BE2C (cell line): ENCODE measurements at places on chromosomes 6 and 20.

- no peak for DNase-seq
Observed at GRCh38 chr6:53066874-53067706, 1.9 kb downstream of the FBXO9 start.

DNA sequence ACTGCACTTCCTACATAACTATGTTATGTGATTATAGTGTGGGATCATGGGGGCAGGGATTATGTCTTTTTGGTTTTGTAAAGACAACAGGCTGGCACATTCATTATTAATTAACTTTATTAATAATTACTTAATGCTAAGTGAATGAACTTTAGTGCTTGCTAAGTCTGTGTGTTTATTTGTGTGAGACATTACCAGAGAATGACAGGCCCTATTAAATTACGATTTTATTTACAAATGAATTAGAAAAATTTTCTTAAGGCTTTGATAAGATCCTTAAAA lies 100.9 kb downstream of the CD83 start:
- DNase-seq, result no peak

DNA sequence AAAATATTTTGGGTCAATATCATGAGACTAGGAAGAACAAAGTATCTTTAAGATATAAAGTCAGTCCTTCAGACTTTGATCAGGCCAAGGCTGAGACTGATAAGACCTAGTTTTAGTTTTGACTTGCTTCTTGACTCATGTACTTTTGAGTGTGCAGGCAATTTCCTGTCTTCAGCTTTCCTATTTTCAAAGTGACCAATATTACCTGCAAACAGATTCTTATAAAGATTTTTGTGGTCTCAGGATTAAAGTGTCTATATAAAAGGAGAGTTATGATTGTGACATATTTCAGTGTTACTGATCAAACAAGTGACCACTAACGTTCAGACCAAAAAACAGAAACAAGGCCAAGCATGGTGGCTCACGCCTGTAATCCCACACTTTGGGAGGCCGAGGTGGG lies 36.0 kb upstream of the AKIRIN2 start:
- no peak for DNase-seq

DNA sequence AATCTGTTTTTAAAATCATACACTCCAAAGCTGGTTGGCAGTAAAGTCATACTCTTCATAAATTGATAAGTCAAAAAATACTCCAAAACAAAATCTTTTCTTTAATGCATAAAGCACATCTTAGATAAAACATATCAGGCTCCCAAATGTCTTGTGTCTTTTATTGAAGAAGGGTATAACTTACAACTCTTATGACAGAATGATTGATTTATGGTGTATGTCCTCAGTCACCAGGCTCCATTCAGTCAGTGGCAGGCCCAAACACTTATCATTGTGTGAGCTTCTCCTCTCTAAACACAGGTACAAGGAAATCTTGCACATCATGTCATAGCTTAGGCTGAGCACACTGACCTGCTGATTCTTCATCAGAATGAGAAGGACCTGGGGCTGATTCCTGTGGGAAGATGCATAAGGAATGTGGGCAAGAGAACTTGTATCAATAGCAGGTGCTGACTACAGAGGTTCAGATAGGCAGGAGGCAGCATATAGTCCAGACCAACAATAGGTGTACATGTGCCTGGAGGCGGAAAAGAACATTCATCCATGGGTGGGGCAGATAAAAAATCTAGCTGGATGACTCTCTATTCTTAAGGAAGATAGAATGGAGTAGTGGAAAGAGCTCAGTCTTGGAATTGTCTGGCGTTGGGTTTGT lies 1.9 kb downstream of the CALHM5 start:
- no peak for DNase-seq

GRCh38 chr20:4102381-4102780 lies 87.0 kb upstream of the RNF24 start:
- DNase-seq, result no peak

- DNase-seq, result no peak
Observed at GRCh38 chr20:62955519-62956386, 3.2 kb downstream of the SLC17A9 start.

GRCh38 chr6:155530219-155530834 lies 74.7 kb upstream of the NOX3 start:
- DNase-seq, result peak; percentile 28

DNA sequence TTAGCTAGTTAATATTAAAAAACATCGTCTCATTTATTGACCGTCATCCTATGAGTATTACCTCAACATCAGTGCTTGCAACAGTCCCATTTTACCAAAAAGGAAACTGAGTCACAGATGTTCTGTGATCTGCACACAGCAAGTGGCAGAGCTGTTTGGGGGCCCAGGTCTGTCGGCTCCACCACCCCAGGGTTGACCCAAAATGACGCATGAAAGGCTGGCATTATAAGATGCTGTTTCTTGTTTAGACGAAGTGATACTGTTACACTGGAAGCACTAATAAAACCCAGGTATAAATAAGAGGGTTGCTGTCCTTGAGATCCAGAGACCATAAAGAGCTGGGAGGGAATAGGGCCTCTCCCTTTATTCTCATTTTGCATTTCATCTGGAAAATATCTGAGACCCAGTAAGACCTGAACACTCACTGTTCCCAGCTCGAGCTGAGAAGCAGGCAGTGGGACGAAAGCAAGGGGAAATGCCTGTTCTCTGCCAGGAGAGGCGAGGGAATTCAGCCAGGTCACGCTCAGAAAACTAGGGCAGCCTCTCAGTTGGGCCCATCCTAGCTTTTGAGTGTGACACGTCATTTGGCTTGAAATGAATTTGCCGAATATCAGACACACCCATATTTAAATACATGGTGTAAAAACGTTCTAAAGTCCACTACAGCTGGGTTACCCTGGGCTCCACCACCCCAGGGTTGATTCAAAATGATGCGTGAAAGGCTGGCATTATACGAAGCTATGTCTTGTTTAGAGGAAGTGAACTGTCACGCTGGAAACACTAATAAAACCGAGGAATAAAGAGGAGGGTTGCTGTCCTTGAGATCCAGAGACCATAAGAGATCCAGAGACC lies 1.4 kb upstream of the MICAL1 start:
- DNase-seq, result no peak

GRCh38 chr20:33339515-33340058 lies 56.6 kb downstream of the BPIFB1 start:
- DNase-seq, result no peak

GRCh38 chr20:57022306-57022705 lies 244.1 kb downstream of the BMP7 start:
- DNase-seq, result no peak

- DNase-seq, result peak; percentile 34
Observed at GRCh38 chr20:47764154-47764733, 21.0 kb downstream of the SULF2 start.
